Fibroblast of skin of right biceps (primary cell): ENCODE measurements at places on chromosomes 1 and 21.

DNA sequence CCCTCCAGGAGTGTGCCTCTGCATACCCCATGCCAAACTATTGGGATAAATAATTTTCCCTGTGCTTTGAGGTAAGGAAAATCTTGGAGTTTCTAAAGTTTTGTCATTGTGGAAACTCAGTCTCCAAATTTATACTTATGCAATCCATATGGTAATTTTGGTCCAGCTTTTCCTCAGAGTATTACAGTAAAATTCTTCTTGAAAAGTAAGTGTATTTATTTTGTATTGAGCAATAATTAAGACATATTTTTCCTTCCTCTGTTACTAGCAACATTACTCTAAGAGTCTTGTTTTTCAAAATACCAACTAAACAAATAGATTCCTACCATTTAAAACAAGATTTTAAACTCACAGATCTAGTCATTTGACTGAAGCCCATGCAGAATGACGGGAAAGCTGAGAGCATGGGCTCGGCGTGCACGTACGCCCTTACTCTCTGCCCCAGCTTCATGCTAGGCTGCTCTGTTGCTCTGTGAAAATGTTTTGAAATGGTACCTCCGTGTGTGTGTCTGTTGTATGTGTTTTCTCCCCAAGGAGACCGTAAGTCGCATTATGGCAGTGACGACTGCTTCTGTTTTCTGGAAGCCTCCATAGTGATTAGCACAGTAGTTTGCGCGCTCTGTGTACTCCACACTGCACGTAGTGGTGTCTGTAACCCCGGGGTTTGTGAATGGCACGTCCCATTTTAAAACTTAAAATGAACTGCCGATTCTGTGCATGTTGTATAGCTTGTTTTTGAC, 165.3 kb downstream of the SDCCAG8 start:
- peak; percentile 15 for DNase-seq

GRCh38 chr1:71080230-71080738, 551 bp downstream of the ZRANB2 start:
- DNase-seq = peak; percentile 19

DNA sequence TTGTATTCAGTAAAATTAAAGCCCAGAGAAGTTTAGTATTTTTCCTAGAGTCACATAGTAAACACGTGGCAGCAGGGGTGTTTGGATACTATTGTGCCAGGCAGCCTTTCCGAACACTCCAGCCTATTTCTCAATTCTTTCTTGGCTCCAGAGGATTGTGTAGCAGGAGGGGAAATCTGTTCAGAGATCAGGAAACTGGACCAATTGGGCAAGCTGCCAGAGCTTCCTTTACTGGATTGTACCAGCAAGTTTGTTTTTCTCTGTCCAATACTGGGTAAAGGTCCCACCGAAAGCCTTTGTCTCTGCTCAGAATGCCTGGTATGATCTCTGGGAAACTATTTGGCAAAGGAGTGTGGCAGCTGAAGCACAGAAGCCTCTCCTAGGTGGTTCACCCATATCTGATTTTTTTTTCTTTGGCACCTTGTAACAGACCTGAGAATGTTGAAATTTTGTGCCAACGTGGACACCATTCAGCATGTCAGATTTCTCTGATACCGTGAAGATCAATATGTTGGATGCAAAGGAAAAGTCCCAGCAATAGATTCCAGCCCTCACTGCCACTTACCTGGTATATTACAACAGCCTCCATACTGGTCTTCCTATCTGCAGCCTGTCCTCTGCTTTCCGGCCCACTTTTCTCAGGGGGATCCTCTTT, 126.2 kb downstream of the FGGY start:
- no peak for DNase-seq

DNA sequence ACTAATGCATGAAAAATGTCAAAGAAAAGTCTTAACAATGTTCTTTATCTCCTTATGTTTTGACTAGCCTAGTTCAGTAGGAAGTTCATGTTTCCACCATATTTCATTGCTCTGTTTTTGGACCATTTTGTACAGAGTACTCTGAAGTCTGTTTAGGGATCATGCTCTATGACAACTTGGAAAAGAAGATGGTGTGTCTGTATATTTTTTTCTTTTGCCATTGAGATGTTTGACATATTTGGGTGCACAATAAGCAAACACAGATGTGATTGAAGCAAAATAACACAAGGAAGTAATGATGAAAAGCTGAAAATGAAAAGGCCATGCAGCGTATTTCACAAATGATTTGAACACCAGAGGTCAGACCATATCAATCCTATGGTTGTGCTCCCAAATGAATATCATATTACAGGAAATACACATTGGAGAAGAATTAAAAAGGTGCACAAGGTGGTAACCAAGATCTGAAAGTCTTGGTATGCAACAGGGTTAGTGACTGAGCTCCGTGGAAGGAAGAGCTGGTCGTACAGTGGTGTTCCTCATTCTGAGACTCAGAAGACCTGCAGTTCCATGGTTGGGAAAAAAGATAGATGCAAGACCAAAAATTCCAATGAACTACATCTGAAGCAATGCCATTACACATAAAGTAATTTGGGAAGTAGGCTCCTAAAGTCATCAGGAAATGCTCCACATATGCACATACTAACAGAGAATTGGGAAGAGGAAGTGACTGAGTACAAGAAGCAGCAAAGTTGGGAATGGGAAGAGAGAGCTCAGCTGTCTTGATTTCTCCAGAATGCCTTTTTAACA, 463.5 kb downstream of the LMO4 start:
- peak; percentile 13 for DNase-seq

- DNase-seq = peak; percentile 62
Observed at GRCh38 chr1:31639543-31639942, 5.1 kb downstream of the PEF1 start.

- DNase-seq = no peak
Observed at GRCh38 chr1:101356013-101356412, 119.2 kb downstream of the S1PR1 start.

DNA sequence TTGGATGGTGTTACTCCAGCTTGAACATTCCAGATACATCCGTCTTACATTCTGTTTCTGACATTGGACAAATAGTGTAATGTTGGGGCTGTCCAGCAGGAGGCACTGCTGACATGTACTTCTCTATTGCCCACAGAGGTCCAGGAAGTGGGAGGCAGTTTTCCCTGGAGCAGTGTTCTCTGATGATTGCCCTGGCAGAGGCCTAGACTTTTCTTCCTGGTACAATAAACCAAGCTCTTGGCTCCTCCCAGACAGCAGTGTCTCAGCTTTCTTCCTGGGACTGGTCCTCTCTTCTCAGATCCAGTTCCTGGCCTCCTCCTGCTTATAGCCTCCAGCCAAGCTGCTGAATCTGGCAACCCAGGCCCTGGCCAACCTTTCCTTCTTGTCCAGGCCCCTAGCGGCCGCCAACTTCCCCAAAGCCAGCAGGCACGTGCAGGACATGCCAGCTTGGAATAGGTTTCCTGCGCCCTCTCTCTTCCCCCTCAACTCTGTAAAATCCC, 14.9 kb upstream of the IFNLR1 start:
- DNase-seq = peak; percentile 85

DNA sequence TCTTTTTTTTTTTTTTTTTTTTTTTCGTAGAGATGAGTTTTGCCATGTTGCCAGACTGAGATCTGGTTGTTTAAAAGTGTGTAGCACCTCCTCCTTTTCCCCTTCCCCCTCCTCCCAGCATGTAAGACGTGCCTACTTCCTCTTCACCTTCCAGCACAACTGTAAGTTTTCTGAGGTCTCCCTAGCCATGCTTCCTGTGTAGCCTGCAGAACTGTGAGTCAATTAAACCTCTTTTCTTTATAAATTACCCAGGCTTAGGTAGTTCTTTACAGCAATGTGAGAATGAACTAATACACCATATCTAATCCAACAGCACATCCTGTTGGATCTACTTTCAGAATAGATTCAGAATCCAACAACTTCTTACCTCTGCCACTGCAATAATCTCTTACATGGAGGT, 111.1 kb downstream of the CLIC6 start:
- no peak for DNase-seq

- no peak for DNase-seq
Observed at GRCh38 chr1:7585216-7585907, 185.7 kb upstream of the VAMP3 start.

DNA sequence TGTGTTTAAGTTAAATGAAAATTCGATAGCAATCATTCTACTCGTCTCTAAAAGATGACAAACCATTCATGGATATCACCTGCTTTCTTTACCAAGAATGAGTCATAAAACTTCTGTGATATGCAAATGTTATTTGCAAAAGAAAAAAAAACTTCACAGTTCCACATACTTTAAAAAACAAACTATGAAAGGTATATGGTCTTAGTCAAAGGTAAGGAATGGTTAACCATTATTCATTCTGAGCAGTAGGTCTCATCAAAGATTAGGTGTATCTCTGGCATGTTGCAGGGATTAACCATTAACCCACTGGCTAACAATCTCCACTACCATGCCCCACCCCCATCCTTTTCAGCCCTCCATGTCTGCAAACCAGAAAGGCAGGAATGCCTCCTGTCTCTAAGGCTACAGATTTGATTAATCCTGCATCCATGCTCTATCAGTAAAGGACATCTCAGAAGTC, 44.4 kb downstream of the PTPN14 start:
- no peak for DNase-seq

DNA sequence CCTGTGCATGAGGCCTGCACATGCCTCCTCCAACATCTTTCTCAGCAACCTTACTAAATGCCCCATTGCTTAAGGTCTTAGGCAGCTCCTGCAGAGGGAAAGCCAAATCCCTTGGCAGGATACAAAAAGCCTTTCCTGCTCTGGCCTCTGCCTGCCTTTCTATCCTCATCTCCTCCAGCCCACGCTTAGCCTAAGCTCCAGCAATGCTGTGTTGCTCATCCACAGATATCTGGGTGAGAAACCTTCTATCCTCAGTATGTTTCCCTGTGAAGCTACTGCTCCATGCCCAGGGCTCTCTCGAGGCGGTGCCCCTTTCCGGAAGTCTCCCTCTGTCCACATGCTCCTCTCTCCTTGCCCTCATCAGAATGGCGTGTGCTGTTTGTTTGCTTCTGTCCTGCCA, 37.0 kb upstream of the CCSAP start:
- no peak for DNase-seq

DNA sequence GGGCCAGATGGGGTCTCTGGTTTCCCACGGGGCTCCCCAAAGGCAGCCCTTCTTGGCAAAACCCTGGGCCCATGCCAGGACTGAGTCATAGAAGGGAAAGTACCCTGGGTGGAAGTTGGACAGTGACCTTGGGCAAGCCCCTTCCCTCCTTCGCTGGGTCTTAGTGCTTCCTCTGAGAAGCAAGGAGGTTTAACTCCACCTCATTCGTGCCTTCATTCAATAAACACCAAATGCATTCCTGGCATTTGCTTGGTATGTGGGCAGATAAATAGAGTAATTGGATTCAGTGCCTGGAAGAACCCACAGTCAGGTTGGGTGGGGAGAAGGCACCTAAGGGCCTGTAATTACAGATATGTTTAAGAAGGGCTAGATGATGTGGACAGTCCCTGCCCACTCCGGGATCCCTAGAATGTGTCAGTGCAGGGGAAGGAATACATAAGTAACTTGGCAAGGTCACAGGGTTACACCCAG, 36.3 kb upstream of the CITED4 start:
- DNase-seq = no peak

DNA sequence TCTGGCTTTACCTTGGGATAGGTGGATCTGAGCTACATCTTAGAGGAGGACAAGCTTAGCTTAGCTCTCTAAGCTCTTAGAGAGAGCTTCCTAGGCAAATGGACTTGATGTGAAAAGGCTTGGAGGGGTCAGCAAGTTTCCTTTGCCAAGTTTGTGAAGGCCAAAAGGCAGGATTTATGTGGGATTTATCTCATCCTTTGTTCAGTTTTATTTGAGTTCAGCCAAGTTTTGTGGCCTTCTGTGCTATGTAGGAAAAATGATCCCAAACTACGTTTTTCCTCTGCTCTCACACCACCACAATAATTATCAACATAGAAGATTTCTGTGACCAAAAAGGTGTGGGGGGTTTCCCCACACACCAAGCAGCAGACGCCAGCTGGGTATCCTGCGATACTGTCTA, 26.0 kb upstream of the RNF11 start:
- DNase-seq = no peak

GRCh38 chr1:163093579-163093978, 24.4 kb downstream of the RGS4 start:
- DNase-seq = no peak

- DNase-seq = peak; percentile 79
Observed at GRCh38 chr1:109821221-109821669, 57.5 kb upstream of the EPS8L3 start.

GRCh38 chr1:150548632-150549495, at the start of gene ADAMTSL4:
ADAMTSL4 (plus strand) TSS chr1:150549408; CDS start chr1:150552289, 2,881 bp downstream.
- DNase-seq = peak; percentile 76

DNA sequence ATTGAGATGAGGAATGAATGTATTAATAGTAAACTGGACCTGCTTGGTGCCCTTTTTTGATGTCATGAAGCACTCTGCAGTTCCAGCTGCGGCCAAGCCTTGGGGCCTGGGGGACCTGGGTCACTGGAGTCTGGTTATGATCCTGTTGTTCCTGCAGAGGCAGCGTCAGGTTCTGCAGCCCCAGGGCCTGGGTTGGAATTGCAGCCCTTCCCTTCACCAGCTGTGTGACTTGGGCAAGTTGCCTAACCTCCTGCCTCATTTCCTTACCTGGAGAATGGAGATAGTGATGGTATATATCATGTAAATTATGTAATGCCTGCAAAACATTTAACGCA, 9.1 kb upstream of the ATP5PO start:
- DNase-seq = no peak

DNA sequence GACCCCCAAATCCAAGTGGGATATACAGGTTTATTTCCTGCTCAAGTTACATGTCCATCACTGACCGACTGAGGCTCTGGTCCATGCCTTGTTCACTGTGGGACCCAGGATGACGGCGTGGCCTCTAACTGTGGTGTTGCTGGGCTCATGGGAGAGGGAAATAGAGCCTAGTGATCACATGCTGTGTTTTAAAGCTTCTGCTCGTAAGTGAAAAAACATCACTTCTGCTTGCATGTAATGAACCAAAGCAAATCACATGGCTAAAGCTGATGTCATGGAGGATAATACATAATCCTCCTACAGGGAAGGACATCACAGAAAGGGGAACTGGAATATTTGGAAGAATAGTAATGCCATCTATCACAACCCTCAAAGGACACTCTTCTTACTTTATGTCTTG, 107.6 kb downstream of the FASLG start:
- DNase-seq = no peak
